ENCODE measurements at places on chromosomes 12 and 14. TPM values are rescaled to one million over a fixed set of nuclear protein-coding genes. Genes with fewer than 3 reads are reported as not detected.

The APOF gene
- total RNA-seq, result not detected

The OVCH1 gene
- total RNA-seq, result not detected

The NINJ2 gene
- total RNA-seq, result 9.5 TPM

The MMP14 gene
- total RNA-seq, result 161 TPM

The PDZRN4 gene
- 4.4 TPM for total RNA-seq
